ENCODE measurements at places on chromosomes 13 and 19.

- peak; percentile 89 for DNase-seq
Measured at GRCh38 chr13:108957369-108958012, 328.1 kb downstream of the MYO16 start.

GRCh38 chr19:7815325-7815724 is 14.7 kb upstream of the EVI5L start:
- DNase-seq, result no peak

DNA sequence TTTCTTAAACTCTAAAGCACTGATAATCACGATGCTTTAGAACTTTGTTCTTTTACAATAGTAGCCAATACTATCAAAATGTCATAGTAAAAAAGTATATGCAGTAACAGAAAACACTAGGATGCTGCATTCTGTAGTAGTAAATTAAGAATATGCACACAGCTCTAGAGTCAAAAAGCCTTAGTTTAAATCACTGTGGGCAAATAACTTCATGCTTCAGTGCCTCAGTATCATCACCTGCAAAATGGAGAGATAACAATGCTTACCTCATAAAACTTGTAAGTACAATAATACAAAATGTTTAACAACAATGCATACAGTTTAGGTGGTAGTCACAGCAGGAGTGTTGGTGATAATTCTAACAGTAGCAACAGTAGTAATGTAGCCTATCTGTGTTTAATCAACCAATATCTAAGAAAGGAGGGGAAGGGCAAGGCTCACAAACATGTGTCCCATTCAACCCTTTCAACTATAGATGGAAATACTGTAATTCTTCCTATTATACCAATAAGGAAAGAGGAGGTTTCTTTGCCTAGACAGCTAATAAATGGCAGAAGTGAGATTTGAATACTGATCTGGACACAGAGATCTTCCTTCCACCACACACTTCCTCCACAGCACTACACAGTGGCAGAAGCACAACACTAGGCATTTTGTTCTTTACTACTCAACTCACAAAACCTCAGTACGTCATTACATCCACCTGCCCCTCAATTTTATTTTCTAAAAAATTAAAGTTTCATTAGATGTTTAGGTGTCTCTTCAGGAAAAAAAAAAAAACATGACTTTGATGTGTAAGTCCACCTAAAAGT is 4.6 kb downstream of the RBM26 start:
- DNase-seq, result no peak

DNA sequence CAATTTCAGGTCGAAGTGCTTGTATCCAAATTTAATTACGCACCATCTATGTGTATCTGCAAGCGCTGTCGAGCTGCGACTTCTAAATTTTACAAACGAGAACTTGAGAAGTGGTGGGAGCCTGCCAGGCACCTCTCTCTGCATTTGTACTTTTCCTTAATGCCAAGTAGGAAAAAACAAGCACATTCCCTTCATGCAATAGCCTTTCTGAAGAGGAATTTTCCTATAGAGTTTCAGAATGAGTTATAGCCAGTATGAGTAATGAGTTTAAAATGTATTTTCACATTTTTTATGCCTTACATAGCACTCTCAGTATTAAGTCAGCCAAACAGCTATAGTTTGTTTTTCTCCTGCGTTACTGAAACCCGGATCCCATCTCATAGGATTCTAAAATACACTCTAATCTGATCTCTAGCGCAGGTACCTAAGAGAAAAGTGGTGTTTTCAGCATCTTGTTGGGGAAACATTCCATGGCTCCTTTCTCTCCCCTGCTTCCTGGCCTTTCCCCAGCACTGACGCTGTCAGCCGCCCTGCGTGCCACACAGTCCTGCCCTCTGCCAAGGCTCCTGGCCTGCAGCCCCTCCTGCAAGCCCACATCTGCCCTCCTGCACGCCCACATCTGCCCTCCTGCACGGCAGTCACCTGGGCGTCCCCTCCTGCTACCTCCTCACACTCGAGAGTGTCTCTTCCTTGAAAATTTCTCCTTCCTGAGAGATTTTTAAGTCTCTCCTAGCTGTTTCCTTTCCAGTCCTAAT is 526.9 kb downstream of the MYO16 start:
- DNase-seq, result peak; percentile 79

GRCh38 chr19:6876748-6877147 is 10.6 kb upstream of the ADGRE1 start:
- DNase-seq, result no peak

DNA sequence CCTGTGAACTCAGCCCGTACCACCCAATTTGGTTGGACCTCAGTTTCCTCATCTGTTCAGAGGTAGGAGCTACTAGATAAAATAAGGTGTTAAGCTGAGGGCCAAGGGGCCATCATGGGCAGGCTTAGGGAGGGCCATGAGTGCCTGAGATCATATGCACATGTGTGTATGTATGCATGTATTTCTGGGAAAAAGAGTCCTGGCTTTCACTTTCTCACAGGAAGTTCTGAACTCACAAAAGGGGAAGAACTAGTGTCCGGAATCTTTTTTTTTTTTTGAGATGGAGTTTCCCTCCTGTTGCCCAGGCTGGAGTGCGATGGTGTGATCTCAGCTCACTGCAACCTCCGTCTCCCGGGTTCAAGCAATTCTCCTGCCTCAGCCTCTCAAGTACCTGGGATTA is 18.9 kb downstream of the TGFB1 start:
- DNase-seq, result no peak

DNA sequence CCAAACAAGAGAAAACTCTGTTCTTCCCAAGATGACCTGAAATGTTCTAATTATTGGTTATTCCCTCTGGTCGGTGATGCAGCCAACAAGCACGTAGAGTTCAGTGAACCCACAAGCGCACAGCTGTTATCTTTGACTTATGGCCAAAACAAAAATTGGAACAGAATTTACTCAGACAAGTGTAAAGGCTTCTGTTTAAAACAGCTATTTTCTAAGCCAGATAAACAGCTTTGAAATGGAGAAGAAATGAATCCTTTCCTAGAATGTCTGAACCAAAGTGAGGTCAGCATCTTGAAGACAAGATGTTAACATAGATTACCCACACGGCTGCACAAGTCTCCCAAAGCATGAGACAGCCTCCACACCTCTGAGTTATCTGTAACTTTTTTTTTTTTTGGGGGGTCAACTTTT is 669.2 kb downstream of the DIAPH3 start:
- DNase-seq, result peak; percentile 61

DNA sequence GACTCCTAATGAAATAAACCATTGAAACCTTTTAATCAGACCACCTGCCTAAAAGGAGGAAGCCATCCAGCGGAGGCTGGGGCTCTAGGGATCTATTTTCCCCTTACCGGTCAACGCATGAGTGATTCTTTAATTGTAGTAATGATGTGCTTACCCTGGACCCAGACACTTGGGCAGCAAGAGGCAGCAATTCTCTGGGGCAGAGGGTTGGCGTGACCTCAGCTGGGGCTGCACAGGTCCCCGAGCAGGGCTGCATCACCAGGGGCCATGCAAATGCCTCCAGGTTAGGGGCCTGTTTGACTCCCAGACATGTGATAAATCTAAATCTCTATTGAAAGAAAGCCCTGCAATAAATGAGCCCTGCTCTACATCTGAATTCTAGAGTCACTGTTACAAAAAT is 194.2 kb upstream of the TSHZ3 start:
- DNase-seq, result no peak

DNA sequence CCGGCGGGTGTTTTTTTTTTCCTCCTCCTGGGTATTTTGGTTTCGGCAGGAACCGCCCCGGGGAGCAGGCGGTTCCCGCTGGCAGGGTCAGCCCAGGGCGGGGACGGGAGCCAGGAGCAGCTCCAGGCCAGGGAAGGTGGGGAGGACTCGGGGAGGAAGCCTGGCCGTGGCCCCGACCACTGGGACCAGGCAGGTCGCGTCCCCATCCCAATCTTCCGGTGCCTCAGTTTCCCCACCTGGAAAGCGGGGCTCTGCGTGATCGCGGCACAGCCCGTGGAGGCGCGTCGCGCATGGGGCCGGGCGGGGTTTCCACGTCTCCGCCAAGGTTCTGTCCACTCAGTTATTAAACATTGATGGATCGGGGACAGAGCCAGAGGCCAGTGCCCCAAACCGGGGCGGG is 34.8 kb downstream of the IL12RB1 start:
- DNase-seq, result no peak

DNA sequence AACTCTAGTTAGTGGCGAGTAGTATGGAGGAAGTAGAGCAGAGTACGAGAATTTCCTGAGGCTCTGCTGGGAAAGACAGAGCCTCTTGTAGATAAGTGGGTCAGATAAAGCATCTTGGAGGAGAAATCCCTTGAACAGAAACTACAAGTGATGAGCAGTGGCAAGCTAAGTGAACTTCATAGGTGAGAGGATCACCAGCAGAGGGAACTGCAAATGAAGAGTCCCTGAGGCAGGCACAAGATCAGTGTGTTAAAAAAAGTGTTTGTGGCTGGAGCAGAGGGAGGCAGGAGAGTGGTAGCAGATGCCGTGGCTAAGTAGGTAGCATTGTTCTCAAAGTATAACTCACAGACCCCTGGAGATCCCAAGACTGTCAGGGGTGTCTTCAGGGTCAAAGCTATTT is 437.6 kb downstream of the HS6ST3 start:
- DNase-seq, result no peak

DNA sequence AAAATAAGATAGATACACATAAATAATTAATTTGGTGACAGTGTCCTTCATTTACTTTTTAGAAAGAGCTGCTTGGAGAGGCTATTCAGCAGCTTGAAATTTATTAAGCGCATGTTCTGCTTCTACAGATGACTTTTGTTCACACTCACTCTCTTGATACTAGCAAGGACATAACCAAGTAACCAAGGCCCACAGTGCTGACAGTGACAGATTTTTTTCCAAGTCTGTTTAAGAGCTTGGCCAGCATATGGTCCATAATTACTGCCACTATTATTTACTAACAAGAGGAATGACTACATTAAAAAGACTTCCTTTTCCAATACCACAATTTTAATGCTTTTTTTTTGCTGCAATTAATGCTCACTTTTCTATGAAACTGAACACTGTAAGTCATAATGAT is 673.7 kb upstream of the MIR17HG start:
- no peak for DNase-seq

DNA sequence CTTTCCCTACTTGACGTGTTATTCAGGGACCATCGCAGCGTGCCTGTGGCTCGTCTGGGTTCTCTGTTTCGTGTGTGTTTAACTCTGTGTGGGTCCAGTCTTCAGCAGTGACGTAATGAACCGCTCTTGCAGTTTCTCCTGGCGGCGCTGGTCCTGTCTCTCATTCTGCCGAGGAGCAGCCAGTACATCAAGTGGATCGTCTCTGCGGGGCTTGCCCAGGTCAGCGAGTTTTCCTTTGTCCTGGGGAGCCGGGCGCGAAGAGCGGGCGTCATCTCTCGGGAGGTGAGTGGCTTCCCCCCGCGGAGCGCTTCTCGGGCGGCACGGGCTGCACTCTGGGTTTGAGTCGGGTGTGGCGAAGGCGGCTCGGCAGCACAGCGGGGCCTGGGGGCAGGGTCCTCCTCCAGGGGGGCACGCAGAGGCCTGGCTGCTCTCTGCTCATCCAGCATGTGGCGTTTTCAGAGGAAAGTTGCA is 36.3 kb upstream of the TFDP1 start:
- no peak for DNase-seq

- DNase-seq, result peak; percentile 2
Measured at GRCh38 chr13:25406377-25406776, 34.6 kb downstream of the ATP8A2 start.

GRCh38 chr19:23520441-23520840 is 125.2 kb upstream of the ZNF91 start:
- no peak for DNase-seq

GRCh38 chr13:112042496-112042895 is 24.5 kb upstream of the SOX1 start:
- no peak for DNase-seq

GRCh38 chr13:102768909-102769308 is 4.7 kb downstream of the TEX30 start:
- DNase-seq, result no peak

DNA sequence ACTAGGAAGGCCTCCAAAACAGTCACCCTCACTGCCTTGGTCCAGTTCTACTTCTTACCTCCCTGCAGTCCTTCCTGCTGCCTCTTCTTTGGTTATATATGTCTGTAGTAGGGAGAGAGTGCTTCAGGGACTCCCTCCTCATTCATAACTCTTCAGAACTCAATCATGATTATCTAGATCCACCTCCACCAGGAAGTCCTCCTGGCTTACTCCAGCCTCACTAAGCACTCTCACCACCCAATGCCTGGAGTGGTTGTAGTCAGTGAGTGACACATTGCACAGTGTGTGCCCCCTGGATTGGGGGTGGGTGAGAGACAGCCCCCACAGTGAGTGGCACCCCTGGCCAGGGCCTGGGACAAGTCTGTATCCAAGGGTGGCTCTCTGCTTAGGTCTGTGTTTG is 10.0 kb upstream of the FOSB start:
- no peak for DNase-seq

DNA sequence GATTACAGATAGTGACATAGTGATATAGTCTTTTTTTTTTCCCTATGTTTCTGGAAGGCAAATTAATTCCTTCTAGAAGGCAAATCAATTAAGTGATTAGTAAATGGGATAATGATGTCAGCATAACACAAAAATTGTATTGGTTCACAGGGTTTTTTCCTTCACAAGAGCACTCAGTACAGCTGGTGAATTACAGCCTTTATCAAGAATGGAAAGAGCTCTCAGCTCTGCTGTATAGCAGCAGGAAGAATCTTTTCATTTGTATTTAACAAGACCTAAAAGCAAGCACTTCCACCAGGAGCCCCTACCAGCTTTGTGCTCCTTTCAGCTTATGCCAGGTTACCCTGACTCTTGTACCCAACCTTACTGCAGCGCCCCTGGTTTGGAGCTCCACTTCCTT is 90.8 kb downstream of the SERP2 start:
- no peak for DNase-seq

- DNase-seq, result no peak
Measured at GRCh38 chr19:12098040-12098439, 33.5 kb downstream of the ZNF844 start.

DNA sequence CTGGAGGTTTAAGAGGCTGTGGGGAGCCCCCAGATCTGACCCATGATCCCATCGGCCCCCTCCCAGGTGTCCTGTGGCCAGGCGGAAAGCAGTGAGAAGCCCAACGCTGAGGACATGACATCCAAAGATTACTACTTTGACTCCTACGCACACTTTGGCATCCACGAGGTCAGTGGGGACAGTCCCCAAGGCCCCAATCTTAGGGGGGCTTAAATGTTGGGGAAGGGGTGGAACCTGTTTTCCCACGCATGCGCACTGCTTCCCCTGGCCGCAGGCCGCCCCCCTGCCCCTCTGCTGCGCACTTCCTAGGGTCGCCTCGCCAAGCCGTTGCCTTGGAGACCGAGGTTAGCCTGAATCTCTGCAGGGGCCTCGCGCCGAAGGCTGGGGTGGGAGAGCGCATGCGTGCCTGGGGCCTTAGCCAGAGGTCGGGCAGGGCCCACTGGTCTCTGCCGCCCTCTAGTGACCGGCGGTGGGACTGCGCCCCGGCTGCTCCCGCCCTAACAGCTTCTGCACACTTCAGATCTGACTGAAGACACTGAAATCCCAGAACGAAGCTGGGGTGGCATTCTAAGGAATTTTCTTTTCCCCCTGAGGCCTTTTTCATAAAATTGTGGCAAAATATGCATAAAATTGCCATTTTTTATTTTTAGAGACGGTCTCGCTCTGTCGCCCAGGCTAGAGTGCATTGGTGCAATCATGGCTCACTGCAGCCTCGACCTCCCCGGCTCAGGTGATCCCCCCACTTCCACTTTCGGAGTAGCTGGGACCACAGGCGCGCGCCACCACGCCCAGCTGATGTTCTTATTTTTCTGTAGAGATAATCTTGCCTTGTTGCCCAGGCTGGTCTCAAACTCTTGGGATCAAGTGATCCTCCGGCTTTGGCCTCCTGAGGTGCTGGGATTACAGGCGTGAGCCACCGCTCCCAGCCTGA is 3.6 kb downstream of the PRMT1 start:
- peak; percentile 81 for DNase-seq
